ENCODE measurements at places on chromosomes 7 and 10. TPM values are rescaled to one million over a fixed set of nuclear protein-coding genes. Genes with fewer than 3 reads are reported as not detected.

Gene TMEM270
- total RNA-seq = not detected

Gene SPDYE9
- not detected for total RNA-seq

Gene GIMAP2
- 9.4 TPM for total RNA-seq

Gene NRP1
- total RNA-seq = 200 TPM

Gene FERD3L
- not detected for total RNA-seq

Gene PRSS37
- not detected for total RNA-seq

Gene CYP2C8
- total RNA-seq = 0.29 TPM

Gene BTBD16
- not detected for total RNA-seq

Gene ANXA8
- total RNA-seq = 0.72 TPM

Gene KLF6
- total RNA-seq = 52.1 TPM

Gene RNF32
- under 0.01 TPM for total RNA-seq

Gene OR2A42
- not detected for total RNA-seq

Gene SPDYE11
- not detected for total RNA-seq

GRCh38 chr10:34880817-34881216, 65.7 kb upstream of the PARD3 start:
- DNase-seq = no peak

GRCh38 chr7:47266131-47266706, 315.7 kb downstream of the TNS3 start:
- DNase-seq = peak; percentile 89

GRCh38 chr7:108716783-108717182, 147.1 kb downstream of the DNAJB9 start:
- no peak for DNase-seq

- no peak for DNase-seq
Measured at GRCh38 chr10:53314876-53315275, 542.3 kb upstream of the MBL2 start.

DNA sequence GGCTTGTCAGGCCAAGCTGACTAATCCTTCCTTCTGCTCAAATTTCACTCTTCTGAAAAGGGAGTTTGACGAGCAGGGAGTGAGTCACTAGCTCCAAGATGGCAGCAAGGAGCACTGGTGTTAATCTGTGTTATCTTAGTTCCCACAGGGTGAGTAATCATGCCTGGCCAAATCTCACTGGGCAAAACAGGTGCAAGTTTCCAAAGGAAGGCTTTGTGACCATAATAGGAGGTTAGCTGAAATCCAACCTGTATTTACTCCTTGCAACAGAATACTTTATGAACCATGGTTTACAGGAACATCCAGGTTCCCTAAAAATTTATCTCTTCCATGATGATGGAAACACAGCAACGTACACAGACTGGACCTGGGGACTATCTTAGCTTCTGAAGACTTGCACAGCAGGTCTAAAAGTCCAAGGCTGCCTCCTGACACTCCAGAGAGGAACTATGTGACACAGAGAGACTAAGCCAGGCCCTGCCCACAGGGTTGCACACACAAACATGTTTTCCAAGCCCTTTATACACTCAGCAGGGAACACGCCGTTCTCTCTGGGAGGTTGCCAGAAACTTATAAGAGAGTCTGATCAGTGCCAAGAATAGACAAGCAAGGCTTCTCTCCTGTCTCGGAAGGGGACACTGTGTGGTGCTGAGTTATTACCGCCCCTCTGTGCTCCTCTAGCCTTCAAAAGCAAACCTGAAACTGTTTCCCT, 46.3 kb downstream of the PDK4 start:
- peak; percentile 97 for DNase-seq

DNA sequence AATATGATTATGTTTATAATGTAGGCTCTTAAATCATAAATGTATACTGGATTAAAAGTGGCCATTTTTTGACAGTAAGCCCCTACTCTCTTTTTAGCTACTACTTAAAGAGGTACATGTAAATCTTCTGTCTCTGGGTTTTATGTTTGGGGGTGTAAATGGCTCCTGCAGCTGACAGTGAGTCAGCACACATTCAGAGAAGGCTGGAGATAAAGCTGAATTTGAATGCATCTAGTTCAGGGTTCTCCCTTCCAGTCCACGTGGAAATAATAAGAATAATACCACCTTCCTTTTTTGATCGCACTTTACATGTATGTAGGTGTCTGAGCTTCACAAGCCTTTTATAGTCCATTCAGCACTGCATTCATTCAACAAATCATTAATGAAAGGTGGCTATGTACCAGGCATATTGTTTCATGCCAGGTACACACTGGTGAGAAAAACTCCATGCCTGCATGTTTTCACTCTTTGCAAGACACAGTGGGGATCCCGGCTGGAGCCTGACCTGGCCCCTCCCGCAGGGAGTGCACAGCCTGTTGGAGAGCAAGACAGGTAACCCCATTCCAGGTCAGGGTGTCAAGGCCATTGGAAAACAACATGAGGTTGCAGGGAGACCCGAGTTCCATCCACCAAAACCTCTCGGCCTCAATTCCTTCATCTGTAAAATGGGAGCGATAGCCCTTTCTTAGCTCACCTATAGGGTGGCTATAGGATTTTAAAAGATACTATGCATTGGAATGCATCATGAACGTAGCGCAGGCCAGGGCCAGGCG, 107.5 kb upstream of the ANLN start:
- peak; percentile 84 for DNase-seq

- DNase-seq = no peak
Measured at GRCh38 chr10:101575091-101575490, 13.0 kb downstream of the POLL start.

GRCh38 chr10:92965314-92965713, 95.3 kb upstream of the CYP26C1 start:
- no peak for DNase-seq

DNA sequence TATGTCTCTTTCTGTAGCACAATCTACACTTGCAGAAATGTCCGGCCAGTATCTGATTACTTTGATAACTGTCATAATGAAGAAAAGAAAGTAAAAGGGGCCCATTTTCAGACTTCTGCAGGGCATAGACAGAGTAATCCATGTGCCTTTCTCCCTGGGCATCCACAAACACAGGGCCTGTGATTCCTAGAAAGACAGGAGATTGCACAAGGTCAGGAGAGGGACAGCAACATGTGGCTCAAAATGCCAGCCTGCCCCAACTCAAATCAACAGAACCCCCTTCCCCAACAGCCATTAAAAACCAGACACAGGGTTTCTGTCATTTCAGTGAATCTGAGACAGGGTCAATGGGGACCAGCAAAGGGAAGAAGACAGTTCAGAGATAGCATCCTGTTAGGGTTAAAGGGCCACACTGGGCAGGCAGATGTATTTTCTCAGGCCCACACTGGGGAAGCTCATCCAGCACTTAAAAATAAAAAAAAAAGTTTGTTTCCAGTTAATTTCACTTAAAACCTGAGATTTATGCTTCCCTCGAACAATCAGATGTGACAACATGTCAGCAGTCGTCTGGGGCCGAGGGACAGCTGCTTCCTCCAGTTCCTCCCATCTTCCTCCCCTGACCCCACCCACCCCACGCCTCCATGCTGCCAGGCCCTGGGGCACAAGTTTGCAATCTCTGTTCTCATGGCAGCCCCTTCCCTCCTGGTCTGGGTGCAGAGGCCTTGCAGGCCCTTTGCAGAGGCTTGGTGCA, 30.7 kb upstream of the ACSL5 start:
- no peak for DNase-seq

- peak; percentile 73 for DNase-seq
Measured at GRCh38 chr10:125871338-125871737, 9.8 kb downstream of the DHX32 start.

DNA sequence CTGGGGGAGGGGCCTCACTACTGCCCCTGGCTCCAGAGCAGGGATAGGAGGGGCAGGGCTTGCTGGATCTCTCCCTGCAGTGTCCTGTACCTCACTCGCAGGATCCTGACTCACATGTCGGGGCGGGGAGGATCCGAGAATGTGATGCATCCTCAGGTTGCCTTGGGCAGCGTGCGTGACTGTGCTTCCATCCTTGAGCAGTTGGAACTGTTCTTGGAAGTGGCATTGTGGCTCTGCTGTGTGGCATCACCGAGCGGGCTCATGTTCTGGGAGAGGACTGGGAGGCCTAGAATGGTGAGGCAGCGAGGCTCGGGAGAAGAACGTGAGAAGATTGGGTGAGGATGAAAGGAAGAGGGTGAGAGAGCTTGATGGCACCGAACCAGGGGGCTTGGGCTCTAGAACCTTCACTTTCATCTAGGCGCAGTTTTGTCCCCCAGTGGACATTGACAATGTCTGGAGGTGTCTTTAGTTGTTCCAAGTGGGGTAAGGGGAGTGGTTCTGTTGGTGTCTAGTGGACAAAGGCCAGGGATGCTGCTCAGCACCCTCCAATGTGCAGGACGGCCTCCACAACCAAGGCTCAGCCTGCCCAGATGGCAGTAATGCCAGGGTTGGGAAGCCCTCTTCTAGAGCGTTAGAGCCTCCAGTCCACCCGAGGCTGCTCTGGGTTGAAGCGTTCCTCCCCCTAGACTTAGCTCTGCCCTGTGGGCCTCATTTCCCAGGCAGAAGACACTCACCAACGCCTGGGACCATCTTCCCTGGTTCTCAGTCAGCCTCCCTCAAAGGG, 8.4 kb downstream of the RARRES2 start:
- peak; percentile 77 for DNase-seq

- DNase-seq = no peak
Measured at GRCh38 chr7:13743226-13743625, 246.2 kb downstream of the ETV1 start.

DNA sequence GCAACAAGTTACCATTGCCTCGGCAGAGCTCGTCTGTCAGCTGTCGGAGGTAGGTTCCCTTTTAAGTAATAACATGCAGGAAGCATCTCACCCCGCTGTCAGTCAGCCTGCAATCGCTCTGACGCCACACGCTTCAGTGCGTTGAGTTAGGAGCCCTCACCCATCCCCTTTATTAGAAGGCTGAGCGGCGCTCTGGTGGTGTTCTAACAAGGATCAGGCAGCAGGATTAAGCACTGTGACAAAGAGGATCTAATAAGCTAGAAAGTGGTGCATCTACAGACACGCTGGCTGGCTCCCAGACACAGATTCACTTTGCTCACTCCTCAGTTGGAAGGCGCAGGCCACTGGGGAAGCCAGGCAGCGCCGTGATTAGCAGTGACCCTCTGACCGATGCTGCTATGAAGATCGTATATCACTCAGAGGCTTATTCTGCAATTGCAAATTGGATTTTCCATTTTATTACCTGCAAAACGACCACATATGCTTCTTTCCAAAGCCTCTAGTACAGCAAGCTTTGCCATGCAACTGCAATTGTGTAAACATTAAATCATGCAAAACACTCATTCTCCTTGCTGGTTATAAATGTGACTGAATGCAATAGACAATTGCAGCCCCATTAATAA, 117.7 kb downstream of the RSU1 start:
- DNase-seq = no peak

DNA sequence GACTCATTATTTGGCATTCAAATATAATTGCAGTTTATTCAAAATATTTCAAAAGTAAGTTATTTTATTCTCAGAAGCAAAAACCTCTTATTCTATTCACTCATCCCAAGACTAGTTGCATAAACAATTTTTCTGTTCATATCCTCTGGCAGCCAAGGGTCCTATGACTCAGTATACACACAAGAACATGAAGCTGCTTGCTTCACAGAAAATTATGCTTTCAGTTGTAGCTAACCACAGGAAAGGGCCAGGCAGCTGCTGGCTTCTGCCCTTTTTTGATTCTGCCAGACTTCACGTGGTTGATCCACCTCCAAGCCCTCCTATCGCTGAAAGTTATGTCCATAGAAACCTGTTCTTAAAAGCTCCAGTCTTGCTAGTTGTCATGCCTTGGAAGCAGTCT, 108.8 kb downstream of the ABCA13 start:
- no peak for DNase-seq

- no peak for DNase-seq
Measured at GRCh38 chr7:42627101-42627500, 284.8 kb downstream of the C7orf25 start.

GRCh38 chr7:150383710-150384397, 4.7 kb downstream of the ZNF775 start:
- DNase-seq = peak; percentile 67

GRCh38 chr10:9260690-9261089, 1206.2 kb downstream of the GATA3 start:
- DNase-seq = no peak

GRCh38 chr10:84540022-84540616, 211.7 kb downstream of the CCSER2 start:
- DNase-seq = peak; percentile 95

- DNase-seq = no peak
Measured at GRCh38 chr10:112336556-112337201, 37.2 kb upstream of the ACSL5 start.

- DNase-seq = no peak
Measured at GRCh38 chr10:96222441-96222840, 48.9 kb downstream of the BLNK start.

DNA sequence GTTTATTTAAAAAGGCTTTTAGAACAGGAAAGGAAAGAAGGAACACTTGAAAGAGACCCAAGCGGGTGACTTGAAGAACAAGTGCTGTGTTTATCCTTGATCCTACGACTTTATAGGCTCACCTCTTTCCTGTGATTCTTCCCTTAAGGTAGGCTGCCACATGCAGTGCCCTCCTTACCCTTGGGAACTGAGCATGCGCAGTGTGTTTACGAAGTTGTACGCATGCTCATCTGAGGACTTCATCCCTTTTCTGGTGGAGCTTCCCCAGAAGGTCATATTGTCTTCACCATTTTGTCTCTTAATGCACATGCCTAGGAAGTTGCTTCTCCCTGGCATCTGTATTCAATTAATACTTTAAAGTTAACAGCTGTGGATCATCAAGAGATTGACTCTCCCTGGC, 49.9 kb upstream of the VOPP1 start:
- DNase-seq = no peak

GRCh38 chr7:7664291-7664690, 23.7 kb downstream of the UMAD1 start:
- no peak for DNase-seq

DNA sequence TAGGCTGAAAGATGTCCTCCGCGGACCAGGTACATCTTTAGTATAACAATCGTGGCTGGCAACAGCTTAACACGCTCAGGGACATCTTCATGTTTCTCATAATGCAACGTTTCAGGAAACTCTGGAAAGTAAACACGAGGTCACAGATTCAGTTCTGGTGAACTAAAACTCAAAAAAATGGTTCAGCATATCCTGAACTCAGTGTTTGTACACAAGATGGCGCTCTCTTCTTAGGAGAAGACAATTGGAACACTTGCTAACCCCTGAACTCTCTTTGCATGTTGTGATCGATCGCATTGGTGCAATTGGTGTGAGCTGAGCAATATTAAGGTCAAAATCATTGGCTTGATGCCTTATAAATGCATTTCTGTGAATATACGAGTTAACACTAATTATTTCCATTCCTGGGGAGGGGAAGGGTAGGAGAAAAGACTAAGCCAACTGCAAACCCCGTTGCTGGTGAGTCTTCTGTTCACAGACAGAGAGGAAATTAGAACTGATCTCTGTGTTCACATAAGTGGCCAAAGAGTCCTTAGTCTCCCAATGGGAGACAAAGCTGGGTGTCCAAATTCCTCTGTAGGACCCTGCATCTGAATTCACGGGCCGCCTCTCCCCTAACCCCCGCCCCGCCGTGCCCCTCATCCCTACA, 52.6 kb upstream of the FAM180A start:
- DNase-seq = no peak

- DNase-seq = peak; percentile 44
Measured at GRCh38 chr10:34732926-34733325, 82.2 kb downstream of the PARD3 start.

- peak; percentile 79 for DNase-seq
Measured at GRCh38 chr7:81161451-81162075, 242.7 kb upstream of the SEMA3C start.

Data from osteoblast (primary cell).